ENCODE measurements at places on chromosomes 12 and 14.
A peak's percentile ranks its signal among the peaks of the same experiment; 100 is the strongest.

DNA sequence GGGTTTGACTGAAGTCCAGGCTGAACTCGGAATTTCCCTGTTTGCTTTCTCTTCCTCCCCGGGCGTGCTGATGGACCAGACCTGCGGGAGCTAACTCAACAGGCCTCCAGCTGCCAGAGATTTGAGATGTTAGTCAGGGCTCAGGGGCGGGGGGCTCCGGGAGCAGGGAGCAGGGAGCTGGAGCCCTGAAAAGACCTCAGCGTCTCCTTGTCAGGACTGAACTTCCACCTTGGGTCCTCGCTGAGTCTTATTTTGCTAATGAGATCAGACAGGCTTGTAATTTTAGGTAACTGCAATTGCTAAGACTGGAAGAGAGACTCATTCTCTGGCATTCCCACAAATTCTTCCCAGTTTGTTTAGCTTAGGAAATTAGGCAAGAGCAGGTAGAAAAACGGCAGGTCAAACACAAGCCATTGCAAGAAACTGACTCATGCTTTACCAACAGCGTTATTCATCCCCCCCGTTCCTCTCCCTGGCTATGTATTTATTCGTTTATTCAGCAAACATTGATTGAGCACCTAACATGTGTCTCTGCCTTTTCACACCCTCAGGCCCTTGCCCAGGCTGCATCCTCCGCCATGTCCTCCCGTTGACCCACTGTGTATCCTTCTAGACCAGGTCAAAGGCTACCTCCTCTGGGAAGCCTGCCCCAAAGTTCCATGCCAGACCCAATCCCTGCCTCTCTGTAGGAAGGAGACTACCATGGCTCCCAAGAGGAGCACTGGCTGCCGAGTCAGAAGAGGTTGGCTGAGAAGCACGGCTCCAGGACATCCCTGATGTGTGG, 80.4 kb upstream of the DIO3 start:
- H3K27ac ChIP-seq, result peak overlapping the region; percentile 1
- H3K36me3 ChIP-seq, result no peaks in the 10 kb centered on the region
- H3K27me3 ChIP-seq, result no peaks in the 10 kb centered on the region
- peak overlapping the region; percentile 46 for H3K4me3 ChIP-seq
- peaks cover 27% of the 10 kb centered on the region for H3K4me1 ChIP-seq
- peak; percentile 97 for DNase-seq

GRCh38 chr12:55132816-55133215, 6.6 kb downstream of the OR9K2 start:
- H3K27ac ChIP-seq, result no peak overlapping the region
- no peaks in the 10 kb centered on the region for H3K4me1 ChIP-seq
- H3K27me3 ChIP-seq, result peaks cover 87% of the 10 kb centered on the region
- H3K4me3 ChIP-seq, result no peak overlapping the region

DNA sequence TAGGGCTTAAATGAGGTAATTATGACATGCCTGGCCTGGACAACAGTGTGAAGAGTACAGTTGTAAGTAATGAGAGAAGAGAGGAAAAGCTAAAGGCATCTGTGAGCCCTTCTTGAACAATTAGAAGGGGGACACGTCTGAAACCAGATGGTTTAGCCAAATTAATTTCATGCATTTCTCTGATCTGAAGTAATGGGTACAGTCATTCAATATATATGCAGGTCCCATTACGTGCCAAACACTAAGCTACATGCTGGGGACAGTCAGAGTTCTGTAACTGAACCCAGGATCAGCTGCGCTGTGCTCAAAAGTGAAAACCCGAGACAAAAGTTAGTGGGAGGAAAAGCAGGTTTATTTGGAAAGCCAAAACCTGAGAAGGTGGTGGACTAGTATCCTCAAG, 207.2 kb upstream of the TMTC1 start:
- H3K4me1 ChIP-seq, result no peaks in the 10 kb centered on the region
- no peaks in the 10 kb centered on the region for H3K36me3 ChIP-seq
- no peak overlapping the region for H3K27ac ChIP-seq
- H3K4me3 ChIP-seq, result no peak overlapping the region
- no peaks in the 10 kb centered on the region for H3K27me3 ChIP-seq

DNA sequence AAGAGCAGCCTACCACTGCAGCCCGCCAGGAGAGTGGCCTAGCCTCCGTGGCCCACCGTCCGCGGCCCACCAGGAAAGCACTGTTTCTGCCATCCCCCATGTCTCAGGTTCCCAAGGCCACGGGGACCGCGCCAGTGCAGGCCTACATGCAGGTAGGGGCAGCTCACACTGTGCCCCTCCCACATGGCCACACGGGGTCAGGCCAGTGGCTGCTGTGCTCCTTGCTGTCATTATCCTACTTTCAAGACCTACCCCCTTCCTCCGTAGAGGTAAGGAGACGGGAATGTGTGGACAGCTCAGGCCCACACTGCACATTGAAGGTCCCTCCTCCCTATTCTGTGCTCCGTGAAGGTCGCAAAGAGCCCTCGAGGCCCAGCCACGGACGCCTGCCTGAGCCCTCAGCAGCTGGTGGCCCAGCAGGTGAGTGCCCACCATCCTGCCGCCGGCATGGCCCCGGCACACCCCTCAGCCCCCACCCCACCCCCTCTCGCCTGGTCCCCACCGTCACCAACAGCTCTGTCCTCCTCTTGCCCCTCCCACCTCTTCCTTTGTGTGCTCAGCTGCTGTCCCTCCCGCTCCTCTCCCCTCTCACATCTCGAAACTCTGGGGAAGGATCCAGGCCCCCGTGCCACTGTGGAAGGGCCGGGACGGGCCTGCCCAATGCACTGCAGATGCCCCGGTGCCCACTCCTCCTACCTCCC, 10.0 kb downstream of the DDX51 start:
- H3K4me1 ChIP-seq, result no peaks in the 10 kb centered on the region
- H3K4me3 ChIP-seq, result no peak overlapping the region
- no peak for DNase-seq
- peaks cover 22% of the 10 kb centered on the region for H3K36me3 ChIP-seq

DNA sequence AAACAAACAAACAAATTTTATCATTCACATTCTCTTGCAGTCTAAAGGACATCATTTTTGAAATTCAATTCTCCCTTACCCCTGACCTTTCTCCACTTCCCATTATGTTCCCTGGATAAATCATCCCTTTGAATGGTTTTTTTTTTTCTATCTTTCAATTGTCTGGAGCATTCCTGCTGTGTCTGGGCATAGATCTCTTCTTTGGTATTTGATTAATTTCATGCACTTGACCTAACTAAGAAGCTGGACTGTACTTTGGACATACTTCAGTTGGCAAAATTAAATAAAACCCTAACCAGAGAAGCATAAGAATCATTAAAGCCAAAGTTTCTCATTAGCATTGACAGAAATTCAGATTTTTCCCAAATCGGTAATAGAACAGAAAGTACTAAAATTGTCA, 163.6 kb upstream of the BMP4 start:
- peaks cover 14% of the 10 kb centered on the region for H3K4me1 ChIP-seq
- no peak overlapping the region for H3K4me3 ChIP-seq
- no peaks in the 10 kb centered on the region for H3K27me3 ChIP-seq
- no peak for DNase-seq

GRCh38 chr12:55664826-55665225, 28.1 kb downstream of the OR10P1 start:
- H3K36me3 ChIP-seq, result no peaks in the 10 kb centered on the region
- H3K27me3 ChIP-seq, result peaks cover 21% of the 10 kb centered on the region
- DNase-seq, result no peak
- H3K4me1 ChIP-seq, result no peaks in the 10 kb centered on the region

GRCh38 chr12:12557733-12558132, 4.9 kb downstream of the DUSP16 start:
- no peak overlapping the region for H3K4me3 ChIP-seq
- DNase-seq, result no peak
- no peaks in the 10 kb centered on the region for H3K27me3 ChIP-seq
- peak overlapping the region; percentile 3 for H3K27ac ChIP-seq
- peaks cover 23% of the 10 kb centered on the region for H3K4me1 ChIP-seq

DNA sequence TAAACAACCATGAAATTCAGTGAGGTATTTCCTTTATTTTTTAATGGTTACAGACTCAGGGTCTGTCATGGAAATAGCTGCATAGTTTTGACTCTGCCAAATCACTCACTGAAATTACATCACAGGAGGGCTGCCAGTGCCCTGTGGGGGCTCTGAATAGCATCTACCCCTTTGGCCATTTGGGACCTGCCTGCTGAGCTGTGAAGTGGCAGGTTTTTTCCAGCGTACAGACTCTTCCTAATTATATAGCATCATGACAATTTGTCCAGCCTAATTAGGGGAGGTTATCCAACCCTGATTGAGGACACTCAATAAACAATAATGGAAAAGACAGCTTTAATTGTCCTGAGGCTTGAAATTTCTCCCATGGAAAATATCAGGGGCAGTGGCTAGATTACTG, 1.8 kb upstream of the COCH start:
- H3K27ac ChIP-seq, result no peak overlapping the region
- no peaks in the 10 kb centered on the region for H3K36me3 ChIP-seq
- DNase-seq, result no peak
- peaks cover 23% of the 10 kb centered on the region for H3K27me3 ChIP-seq
- no peak overlapping the region for H3K4me3 ChIP-seq

GRCh38 chr14:61472801-61473376, 151.5 kb downstream of the PRKCH start:
- H3K4me1 ChIP-seq, result peaks cover 50% of the 10 kb centered on the region
- peak overlapping the region; percentile 77 for H3K27ac ChIP-seq
- peaks cover 14% of the 10 kb centered on the region for H3K36me3 ChIP-seq
- peak overlapping the region; percentile 73 for H3K4me3 ChIP-seq

DNA sequence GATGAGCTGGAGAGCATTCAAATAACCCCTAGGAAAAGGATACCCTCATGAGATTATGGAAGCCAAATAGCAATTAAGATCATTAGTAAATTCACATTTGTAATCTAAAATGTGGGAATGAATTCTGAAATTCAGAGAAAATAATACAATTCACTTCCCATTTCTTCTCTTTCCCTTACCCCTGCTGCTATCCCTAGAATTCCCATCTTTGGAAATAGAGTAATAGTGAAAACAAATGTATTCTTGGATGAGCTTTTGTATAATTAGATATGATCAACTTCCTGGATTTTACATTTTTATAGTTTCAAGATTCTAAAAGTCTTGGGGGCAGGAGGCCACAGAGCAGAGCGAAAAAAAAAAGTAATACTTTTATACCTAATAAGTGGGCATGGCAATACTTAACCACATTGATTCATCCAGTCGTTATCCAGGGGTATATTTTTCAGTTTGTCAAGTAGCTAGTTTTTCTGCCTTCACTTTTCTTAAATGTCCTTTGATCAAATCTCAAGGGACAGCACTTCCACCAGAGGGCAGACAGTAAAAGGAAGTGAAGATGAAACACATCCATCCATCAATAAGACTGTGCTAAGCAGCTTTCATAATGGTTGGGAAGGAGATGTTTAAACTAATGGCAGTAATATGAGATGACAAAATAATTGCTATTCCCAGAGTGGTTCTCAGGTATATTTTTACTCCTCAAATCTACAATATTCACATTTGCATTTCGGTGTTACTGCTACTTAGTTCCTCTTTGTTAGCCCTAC, 401.3 kb downstream of the DIO2 start:
- H3K36me3 ChIP-seq, result no peaks in the 10 kb centered on the region
- H3K27ac ChIP-seq, result no peak overlapping the region

- no peaks in the 10 kb centered on the region for H3K36me3 ChIP-seq
- no peak overlapping the region for H3K4me3 ChIP-seq
- peak; percentile 17 for DNase-seq
These were observed 14.9 kb upstream of the NFKBIA start for GRCh38 chr14:35419429-35419841.

GRCh38 chr12:101230547-101230946, 20.5 kb upstream of the SLC5A8 start:
- peak; percentile 9 for DNase-seq
- no peaks in the 10 kb centered on the region for H3K36me3 ChIP-seq
- no peak overlapping the region for H3K27ac ChIP-seq
- H3K27me3 ChIP-seq, result no peaks in the 10 kb centered on the region
- H3K4me1 ChIP-seq, result no peaks in the 10 kb centered on the region

DNA sequence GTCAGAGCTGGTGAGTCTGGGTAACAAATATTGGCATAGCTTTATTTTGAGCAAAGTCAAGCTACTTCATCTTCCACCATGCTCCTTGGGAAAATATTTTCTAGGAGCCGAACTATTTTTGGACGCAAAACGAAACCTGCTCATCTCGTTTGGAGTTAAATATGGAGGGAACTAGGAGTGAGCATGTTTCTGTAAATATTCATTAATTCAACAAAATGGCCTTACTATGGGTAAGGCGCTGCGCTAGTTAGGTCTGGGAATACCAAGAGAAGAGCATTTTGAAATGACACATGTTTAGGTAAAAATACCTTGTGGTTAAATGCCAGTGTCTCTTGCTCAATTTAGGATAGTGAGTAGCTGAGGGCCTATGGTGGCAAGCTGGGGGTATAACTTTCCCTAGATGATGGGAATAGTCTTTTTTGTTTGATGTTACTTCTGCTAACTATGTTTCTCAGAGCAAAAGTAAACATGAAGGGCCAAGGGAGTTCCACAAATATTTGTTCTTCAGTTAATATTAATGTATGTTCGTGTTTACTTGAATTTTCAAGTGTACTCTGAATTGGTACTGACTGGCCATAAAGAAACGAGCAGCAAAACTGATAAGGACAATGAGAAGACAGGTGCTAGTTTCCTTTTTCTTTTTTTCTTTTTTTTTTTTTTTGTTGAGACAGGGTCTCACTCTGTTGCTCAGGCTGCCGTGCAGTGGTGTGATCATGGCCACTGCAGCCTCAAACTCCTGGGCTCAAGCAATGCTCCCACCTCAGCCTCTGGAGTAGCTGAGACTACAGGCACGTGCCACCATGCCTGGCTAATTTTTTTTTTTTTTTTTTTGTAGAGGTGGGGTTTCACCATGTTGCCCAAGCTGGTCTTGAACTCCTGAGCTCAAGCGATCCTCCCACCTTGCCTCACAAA, 77.7 kb downstream of the MAP1LC3B2 start:
- H3K27me3 ChIP-seq, result peaks cover 36% of the 10 kb centered on the region
- no peaks in the 10 kb centered on the region for H3K36me3 ChIP-seq
- H3K27ac ChIP-seq, result no peak overlapping the region
- H3K4me3 ChIP-seq, result no peak overlapping the region
- DNase-seq, result no peak

GRCh38 chr12:5524116-5524768, 92.3 kb downstream of the NTF3 start:
- no peak for DNase-seq
- H3K27ac ChIP-seq, result no peak overlapping the region
- no peaks in the 10 kb centered on the region for H3K4me1 ChIP-seq
- no peaks in the 10 kb centered on the region for H3K27me3 ChIP-seq
- H3K4me3 ChIP-seq, result no peak overlapping the region
- H3K36me3 ChIP-seq, result peaks cover 6% of the 10 kb centered on the region

DNA sequence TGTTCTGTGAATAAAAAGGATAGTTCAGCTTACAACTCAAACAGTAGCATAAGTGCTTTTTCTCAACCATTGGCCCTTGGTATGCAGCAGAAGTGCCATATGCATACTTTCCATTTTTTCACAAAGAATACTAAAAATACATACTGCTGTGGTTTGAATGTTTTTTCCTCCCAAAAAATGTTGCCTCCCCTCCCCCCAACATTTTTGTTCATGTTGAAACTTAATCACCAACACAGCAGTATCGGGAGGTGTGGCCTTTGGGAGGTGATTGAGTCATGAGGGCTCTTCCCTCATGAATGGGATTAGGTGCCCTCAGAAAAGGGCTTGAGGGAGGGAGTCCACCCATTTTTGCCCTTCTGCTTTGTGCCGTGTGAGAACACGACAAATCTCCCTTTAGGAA, 198.6 kb downstream of the ESR2 start:
- no peaks in the 10 kb centered on the region for H3K27me3 ChIP-seq
- no peaks in the 10 kb centered on the region for H3K4me1 ChIP-seq
- peaks cover 7% of the 10 kb centered on the region for H3K36me3 ChIP-seq
- H3K27ac ChIP-seq, result no peak overlapping the region
- no peak overlapping the region for H3K4me3 ChIP-seq

- peaks cover 14% of the 10 kb centered on the region for H3K4me1 ChIP-seq
- DNase-seq, result no peak
- no peak overlapping the region for H3K27ac ChIP-seq
These were observed 87.1 kb upstream of the PTHLH start for GRCh38 chr12:28059668-28060067.

- no peaks in the 10 kb centered on the region for H3K36me3 ChIP-seq
- no peaks in the 10 kb centered on the region for H3K27me3 ChIP-seq
- no peak overlapping the region for H3K4me3 ChIP-seq
- H3K4me1 ChIP-seq, result no peaks in the 10 kb centered on the region
These were observed 260.9 kb upstream of the USP15 start for GRCh38 chr12:61999311-61999710.

Measured in MCF 10A (cell line).